ENCODE measurements at places on chromosomes 3 and 15.
A peak's percentile ranks its signal among the peaks of the same experiment; 100 is the strongest.

GRCh38 chr3:152048831-152049230, 175.4 kb downstream of the SUCNR1 start:
- no peak for DNase-seq

DNA sequence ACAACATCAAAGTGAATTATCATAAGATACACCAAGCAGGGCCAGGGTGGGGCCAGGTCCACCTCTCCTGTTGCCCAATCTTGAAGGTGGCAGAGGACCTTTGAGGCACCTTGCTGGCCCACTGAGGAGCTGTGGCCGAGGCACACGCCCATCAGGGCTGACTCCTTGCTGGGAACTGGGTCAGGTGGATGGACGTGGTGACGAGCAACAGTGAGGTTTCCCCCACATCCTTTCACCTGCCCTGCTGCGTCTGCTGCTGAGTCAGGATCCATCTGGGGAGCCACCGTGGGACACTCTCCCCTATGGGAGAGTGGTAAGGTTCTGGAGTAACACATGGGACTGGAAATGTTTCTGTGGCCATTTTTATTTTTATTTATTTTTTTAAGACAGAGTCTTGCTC, 17.3 kb upstream of the FURIN start:
- DNase-seq = no peak

- DNase-seq = no peak
Measured at GRCh38 chr3:30586806-30587486, 19.5 kb upstream of the TGFBR2 start.

GRCh38 chr15:48671103-48672022, 25.9 kb upstream of the FBN1 start:
- DNase-seq = no peak

- no peak for DNase-seq
Measured at GRCh38 chr15:27706300-27706699, 392.8 kb downstream of the OCA2 start.

DNA sequence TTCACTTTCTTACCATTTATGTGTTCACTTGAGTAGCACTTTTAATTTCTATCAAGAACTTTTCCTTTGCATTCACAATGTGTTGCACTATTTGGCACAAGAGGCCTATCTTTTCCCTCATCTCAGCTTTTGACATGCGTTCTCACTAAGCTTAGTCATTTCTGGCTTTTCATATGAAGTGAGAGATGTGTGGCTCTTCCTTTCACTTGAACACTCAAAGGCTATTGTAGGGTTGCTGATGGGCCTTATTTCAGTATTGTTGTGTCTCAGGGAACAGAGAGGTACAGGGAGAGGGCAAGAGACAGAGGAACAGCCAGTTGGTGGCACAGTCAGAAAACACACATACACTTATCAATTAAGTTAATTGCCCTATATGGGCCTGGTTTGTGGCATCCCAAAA, 127.4 kb upstream of the MLF1 start:
- no peak for DNase-seq

- DNase-seq = no peak
Measured at GRCh38 chr3:71997066-71997653, 212.2 kb upstream of the PROK2 start.

DNA sequence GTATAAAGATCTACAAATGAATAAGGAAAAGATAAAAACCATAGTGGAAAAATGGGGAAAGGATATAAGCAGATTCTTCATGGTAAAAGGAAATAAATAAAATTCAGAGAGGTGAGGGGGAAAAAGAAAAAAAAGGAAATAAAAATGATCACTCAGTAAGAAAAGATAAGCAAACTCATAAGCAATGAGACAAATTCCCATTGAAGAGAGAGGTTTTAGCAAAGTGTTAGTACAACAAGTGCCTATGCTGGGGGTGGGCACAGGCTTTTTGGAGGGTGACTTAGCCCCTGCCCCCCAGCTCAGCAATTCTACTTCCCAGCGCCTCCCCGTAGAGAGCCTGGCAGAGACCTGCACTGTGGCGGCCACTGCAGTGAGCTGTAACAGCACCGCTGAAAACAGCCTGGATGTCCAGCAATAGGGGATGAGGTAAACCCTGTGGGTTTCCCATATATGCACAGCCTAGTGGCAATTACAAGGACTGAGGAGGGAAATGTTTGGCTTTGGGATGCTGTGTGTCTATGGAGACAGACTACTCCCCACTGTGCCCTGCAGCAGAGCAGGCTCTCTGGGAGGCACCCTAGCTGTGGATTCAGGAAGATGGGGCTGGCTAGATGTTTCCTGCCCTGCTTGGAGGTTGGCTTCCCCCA, 23.7 kb upstream of the SFMBT1 start:
- DNase-seq = no peak

DNA sequence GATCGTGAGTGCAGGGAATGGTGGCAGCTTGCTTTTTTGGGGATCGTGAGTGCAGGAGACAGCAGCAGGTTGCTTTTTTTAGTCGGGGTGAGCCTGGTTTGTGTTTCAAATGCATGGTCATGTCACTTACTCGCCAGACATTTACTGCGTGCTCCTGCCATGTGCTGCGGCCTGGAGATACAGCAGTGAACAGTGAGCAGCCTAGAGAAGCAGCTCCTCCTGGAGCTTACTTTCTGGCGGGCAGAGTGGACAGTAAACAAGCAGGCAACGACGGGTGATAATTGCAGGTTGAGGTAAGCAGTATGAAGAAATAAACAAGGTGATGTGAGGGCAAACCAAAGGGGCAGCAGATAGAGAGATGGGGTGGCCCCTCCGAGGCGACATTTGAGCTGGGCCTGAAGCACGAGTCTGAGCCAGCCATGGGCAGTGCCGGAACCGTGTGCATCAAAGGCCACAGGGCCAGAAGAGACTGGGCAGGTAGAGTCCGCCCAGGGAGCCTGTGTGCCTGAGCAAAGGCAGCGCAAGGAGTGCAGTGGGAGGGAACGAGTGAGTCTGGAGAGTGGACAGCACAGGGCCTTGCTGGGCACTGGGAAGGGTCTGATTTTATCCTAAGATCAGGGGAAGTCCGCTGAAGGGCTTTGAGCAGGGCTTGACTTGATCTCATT, 57.3 kb upstream of the RASA2 start:
- no peak for DNase-seq

- no peak for DNase-seq
Measured at GRCh38 chr15:46461416-46461815, 826.6 kb downstream of the SQOR start.

GRCh38 chr3:71444028-71444860, 139.3 kb downstream of the FOXP1 start:
- DNase-seq = no peak

GRCh38 chr15:48361685-48362084, 30.5 kb downstream of the DUT start:
- DNase-seq = no peak

GRCh38 chr15:30770759-30771158, 133.0 kb upstream of the FAN1 start:
- DNase-seq = no peak

DNA sequence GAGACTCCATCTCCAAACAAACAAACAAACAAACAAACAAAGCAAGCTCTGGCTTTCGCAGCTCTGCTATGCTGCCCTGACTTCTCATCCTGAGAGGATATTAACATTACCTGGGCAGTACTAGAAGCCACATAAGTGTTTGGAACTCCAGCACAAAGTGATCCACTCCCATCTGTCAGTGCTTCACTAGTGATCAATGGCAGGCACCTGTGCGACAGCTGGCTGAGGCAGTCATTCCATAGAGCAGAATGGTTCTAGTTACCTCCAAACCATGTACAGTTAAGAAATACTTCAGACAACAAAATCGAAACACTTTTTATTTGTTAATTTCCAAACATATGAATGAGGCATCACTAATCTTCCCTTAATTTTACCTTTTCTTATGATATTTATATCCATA, 2.8 kb upstream of the MB21D2 start:
- DNase-seq = no peak

GRCh38 chr15:85777250-85778106, 17.2 kb downstream of the KLHL25 start:
- no peak for DNase-seq

DNA sequence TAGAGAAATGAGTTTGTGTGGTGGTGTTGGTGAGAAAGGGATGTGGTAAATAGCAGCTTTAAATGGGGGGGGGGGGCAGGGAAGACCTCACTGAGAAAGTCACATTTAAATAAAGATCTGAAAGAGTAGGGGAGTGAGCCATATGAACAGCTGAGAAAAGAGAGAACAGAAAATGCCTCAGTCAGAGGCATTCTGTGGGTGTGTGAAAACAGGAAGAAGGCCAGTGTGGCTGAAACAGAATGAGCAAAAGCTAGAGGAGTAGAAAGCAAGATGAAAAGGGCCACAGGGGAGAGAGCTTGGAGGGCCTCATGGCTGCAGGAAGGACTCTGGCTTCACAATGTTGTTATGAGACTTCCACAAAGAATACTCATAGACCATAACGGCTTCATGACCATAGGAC, 783.3 kb downstream of the ZPLD1 start:
- DNase-seq = no peak

DNA sequence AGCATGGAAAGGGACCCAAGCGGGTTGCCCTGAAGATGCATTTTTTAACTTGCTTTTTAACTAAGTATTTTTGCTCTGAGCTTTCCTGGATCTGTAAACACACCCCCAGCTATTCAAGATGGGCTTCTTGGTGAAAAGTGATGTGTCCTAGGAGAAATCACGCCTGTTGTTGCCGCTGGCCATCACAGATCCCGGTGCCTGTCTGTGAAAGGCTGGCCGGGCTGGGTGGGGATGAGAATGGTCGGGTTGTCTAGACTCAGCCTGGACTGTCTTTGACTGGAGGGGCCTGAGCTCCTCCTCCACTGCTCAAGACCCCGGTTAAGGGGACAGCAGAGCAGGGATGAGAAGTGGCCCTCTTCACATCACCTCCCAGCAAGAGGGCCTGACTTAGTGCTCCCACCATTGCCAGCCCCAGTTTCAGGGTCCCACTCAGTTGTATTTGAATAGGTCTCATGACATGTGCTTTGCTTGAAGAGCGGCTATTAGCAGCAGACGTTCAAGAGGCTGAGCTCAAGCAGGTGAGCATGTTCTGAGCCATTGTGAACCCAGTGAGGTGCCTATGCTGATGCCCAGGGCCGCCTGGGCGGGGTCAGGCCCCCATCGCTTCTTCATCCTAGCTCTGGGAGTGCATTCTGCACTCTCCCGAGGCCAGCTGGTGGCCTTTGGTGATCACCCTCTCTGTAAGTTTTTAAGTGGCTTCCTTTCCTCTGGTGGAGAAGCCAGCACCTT, 79.9 kb downstream of the IGF1R start:
- no peak for DNase-seq

DNA sequence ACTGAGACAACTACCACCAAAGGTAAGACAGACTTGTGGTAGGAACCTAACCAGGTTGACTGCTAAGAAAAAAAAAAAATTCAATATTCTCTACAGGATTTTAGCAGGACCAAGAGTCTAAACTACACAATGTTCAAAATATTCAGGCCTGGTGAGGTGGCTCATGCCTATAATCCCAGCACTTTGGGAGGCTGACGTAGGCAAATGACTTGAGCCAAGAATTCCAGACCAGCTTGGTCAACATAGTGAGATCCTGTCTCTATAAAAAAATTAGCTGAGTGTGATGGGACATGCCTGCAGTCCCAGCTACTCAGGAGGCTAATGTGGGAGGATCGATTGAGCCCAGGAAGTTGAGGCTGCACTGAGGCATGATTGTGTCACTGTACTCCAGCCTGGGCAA, 341.6 kb upstream of the WNT5A start:
- no peak for DNase-seq

GRCh38 chr15:56394909-56395308, 29.7 kb downstream of the TEX9 start:
- no peak for DNase-seq

GRCh38 chr15:58839485-58839884, 68.4 kb downstream of the MINDY2 start:
- DNase-seq = no peak

GRCh38 chr3:81936817-81937216, 175.4 kb upstream of the GBE1 start:
- DNase-seq = no peak

DNA sequence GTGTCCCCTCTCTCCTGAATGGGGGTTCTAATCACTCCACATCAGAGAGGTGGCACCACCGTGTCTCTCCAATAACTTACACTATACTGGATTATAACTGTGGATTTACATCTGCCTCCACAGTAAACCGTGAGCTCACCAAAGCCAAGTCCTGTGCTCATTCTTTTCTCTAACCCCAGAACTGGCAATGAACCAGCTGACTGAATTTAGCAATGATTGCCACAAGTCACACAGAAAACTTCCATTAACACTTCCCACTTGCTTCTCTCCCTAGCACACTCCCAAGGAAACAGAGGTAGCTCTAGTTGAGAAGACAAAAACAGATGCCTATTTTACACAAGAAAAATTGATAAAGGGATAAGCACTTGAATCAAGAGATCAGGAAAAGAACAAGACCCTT, 361.3 kb downstream of the ULK4 start:
- no peak for DNase-seq

GRCh38 chr3:172102123-172102882, 62.9 kb downstream of the FNDC3B start:
- no peak for DNase-seq

GRCh38 chr3:146130881-146131371, 30.1 kb downstream of the PLOD2 start:
- no peak for DNase-seq

GRCh38 chr3:183188895-183189462, 26.4 kb upstream of the LAMP3 start:
- no peak for DNase-seq

GRCh38 chr3:11165476-11165875, 11.2 kb downstream of the HRH1 start:
- DNase-seq = no peak

DNA sequence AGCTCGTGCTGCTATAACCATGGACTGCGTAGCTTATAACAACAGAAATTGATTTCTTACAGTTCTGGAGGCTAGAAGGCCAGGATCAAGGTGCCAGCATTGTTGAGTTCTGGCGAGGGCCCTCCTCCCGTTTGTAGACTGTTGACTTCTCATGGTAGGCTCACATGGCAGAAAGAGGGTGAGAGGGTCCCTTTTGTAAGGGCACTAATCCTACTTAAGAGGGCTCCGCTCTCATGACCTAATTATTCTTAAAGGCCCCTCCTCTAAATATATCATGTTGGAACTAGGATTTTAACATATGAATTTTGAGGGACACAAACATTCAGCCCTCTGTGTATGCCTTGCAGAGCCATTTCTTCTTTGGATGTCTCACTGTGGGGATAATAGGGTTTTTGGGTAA, 28.8 kb upstream of the PYDC2 start:
- DNase-seq = no peak

- DNase-seq = peak; percentile 34
Measured at GRCh38 chr3:155995525-155996370, 124.6 kb upstream of the KCNAB1 start.

GRCh38 chr3:140767566-140767965, 89.7 kb downstream of the TRIM42 start:
- DNase-seq = no peak

DNA sequence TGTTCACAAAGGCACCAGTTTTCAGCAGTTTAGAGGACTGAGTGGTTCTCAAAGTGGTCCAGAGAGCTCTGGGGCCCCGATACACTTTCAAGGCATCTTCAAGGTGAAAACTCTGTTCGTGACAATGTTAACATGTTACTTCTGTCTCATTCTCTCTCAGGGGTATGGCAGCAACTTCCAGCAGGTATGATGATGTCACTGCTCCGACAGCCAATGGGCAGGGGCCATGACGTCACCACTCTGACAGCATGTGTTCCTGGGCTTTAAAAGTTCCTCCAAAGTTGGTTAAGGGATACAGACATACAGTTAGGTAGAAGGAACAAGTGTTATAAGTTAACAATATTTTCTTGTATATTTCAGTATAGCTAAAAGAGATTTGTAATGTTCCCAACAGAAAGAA, 87.9 kb downstream of the KLF15 start:
- DNase-seq = no peak
